ENCODE measurements at places on chromosomes 3 and 15.

DNA sequence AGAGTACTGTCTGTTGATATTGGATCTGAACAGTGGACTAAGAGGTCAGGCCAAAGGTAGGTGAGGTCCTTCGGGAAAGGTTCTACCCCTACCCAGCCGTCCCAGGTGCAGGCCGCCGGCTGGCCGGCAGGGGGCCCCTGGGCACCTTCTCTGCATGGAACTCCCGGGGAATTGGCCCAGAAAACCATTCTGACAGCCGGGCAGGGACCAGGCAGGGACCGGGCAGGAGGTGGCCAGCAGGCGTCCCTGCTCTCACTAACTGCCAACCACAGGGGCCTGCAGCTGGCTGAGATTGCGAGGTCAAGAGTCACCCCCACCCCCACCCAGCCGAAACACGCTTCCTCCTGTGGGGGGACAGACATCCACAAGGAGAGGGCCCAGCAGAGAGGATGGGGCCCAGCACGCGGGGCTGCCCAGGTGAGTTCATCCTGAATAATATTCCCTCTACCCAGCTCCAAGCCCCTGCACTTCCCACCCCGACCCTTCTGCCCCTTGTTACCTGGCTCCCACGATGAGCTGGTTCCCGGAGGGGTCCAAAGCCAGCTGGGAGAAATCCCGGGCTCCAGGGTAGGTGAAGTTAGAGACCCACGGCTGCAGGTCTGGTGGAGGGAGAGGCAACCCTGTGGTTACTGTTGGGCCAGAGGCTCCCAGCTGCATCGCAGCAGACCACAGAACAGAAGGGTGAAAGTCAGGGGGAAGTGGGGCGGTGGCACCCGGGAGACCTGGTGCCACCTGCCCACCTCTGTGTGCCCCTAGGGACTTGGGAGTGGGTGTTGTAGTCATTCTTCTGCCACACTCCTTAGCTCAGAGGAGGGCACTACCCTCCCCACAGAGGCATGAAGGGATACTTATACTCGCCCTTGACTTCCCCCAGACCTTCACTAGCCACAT is 84.4 kb downstream of the SEMA5B start:
- no peak for DNase-seq

- no peak for DNase-seq
These were observed 7.4 kb downstream of the HMCES start for GRCh38 chr3:129286081-129286480.

DNA sequence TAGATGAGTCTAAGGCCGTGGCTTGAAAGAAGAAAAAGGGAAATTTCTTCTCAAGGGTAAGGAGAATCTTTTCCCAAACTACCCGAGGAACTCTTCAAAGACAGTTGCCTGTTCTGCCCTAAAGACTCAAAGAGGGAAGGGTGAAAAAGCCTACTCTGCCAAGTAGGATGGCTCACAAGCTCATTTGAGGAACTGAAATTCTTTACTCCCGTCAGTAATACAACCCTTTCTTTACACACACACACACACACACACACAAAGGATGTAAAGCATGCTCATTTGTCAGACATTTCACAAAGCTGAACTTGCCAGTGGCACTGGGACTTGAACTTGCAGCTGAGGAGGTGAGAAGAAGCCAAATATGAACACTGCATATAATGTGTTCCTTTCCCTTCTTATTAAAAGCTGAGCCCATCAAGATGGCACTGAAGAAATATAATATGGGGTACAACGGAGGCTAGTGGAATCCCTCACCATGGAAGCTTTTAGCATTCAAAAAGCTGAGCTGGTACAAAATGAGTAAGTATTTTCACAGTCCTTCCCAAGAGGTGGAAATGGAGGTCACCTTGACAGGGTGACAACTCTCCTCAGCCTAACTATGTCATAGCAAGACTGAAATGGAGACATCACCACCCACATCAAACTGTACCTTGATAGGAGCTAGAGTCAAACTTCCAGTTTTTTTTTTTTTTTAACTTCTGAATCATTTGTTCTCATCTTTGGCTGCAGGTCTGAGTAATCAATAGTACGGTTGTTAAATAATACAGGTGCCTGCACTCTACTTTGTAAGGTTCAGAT is 57.6 kb downstream of the TAFA4 start:
- no peak for DNase-seq

DNA sequence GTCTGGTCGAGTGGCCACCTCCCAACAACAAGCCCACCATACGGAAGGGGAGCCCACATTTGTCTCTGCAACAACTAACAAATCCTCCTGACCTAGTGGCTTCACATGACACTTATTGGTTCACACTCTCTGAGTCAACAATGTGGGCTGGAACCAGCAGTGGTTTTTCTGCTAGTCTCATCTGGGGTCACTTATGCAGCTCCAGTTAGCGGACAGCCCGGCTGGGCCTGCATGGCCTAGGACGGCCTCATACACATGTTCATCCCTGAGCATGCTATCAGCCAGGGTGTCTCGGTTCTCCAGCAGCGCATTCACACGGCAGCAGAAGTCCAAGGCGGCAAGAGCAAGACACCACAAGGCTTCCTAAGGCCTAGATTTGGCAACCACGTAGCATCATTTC is 281.7 kb downstream of the XXYLT1 start:
- no peak for DNase-seq

GRCh38 chr3:162217647-162218046 is 721.0 kb downstream of the OTOL1 start:
- DNase-seq = no peak

DNA sequence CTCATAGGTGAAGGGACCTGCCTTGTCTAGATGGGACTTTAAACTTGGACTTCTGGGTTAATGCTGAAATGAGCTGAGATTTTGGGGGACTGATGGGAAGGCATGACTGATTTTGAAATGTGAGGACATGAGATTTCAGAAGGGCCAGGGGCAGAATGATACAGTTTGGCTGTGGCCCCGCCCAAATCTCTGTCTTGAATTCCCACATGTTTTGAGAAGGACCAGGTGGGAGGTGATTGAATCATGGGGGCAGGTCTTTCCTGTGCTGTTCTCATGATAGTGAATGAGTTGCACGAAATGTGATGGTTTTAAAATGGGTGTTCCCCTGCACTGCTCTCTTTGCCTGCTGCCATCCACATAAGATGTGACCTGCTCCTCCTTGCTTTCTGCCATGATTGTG is 42.8 kb downstream of the ILDR1 start:
- no peak for DNase-seq

- DNase-seq = no peak
These were observed 93.6 kb downstream of the TBC1D2B start for GRCh38 chr15:77983708-77984445.

DNA sequence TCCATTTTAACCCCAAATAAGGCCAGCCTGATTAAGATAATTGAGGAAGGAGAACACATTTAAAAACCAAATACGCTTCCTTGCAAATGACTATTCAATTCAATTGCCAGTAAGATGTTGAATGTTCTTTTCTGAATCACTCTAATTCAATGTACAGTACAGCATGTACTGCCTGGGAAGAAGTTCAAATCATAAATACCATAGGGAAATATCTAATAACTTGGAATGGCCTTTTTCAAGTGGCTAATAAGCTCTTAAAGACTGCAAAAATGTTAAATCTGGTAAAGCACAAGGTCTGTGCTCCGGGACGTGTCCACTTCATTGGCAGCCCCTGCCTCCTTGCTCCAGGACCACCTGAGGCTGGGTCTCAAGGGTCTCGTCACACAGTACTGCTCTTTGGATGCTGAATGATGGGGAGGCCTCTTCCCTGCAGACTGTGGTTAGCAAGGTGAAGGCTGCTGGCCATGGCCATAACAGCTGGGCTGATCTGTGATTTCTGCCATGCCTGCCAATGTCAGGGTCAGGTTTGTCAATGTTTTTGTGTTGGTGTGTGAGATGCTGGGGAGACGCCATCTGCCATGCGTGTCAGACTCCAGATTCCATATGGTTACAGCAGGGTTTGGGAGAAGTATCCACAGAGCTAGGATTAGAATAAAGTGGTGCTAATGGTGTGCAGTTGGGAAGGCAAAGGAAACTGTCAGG is 300.5 kb downstream of the ADAMTS17 start:
- no peak for DNase-seq

GRCh38 chr3:161793194-161793930 is 296.8 kb downstream of the OTOL1 start:
- DNase-seq = no peak

GRCh38 chr3:16374047-16374934 is 109.3 kb downstream of the OXNAD1 start:
- no peak for DNase-seq

DNA sequence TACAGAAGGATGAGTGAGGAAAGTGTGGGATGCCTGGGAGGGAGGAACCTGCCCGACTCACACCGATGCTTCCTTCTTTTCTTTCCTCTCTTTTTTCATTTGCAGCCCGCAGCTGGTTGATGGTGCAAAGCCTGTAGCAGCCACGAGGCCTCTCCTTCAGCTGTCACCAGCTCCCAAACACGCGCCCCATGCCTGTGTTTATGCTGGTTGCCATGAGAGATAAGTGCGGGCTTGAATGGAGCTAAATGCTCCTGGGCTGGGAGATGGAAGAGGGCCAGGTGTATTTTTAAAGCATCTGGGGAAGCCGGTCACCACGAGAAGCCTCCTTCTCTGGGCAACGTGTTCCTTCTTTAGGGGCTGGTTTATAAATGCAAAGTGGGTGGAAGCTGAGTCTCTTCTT is 9.3 kb downstream of the COLQ start:
- DNase-seq = no peak

DNA sequence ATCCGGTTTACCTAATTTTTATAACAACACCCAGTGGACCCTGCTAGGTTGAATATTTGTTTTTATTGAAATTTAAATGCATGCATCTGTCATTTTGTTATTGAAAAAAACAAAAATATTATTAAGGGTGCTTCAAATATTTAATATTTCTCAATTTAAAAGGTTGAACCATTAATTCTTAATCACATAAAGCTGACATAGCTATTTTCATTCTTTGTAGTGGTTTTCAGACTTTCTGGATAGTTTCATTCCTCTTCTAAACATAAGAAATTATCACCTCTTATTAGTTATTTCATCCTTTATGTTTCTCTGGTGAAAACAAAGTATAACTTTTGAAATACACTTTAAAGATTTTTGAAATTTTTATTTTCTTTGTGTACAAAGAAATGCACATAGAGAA is 369.9 kb upstream of the PLSCR5 start:
- DNase-seq = no peak

DNA sequence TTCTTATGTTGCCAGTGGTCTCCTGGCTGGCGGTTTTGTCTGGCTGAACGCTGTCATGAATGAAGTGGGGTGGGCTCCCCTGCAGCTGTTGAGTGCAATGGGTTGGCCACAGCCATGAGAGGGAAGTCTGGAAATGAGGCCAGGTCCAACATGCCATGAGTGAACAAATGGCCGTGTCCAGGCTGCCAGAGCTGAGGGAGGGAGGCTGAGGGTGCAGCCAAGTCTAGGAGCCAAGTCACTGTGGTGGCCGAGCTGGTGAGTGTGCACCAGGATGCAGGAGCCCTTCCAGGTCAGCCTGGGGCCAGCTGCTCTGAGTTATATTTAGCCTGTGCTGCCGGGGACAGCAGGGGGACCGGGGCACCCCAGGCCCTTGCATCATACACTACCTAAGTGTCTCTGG is 24.7 kb upstream of the PRR23E start:
- no peak for DNase-seq

DNA sequence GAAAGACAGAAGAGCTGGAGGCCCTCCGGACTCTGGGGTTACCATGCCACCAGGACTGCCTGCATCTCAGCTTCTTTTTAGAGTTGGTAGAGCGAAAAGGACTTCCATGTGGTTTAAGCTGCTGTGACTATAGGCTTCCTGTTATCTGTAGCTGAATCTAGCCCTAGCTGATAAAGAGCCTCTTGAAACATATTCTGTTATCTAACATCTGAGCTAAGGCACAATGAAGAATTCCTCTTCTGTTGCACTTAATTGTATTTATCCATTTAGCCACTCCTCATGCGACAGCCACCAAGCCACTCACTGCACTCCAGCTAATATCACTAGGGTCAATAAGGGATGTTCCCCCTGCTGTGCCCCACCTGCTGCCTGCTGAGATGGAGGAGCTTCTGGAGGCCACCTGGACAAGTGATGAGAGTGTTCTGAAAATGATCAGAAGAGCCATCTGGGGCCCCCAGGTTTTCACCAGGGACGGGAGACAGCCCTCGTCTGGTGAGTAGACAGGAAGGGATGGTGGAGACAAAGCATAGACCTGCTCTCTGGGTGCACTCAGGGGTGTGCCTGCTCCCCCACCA is 94.6 kb upstream of the PLXNA1 start:
- no peak for DNase-seq

DNA sequence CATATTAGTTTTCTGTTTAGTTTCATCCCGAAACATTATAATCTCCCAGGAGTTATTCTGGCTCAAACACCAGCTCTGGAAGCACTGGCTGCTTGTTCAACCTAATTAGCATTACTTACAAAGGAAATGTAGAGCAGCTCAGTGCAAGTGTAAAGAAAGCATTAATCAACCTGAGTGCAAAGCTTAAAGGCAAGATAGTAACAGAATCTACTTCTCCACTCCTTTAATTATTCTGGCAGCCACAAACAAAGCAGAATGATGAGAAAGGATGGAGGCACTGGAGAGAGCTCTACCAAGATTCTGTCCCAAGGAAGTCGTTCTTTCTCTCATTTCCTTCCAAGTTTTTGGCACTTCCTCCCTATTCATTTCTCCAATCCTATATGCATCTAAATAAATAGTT is 1384.0 kb downstream of the ZPLD1 start:
- DNase-seq = no peak

GRCh38 chr3:62238431-62238830 is 134.9 kb downstream of the FEZF2 start:
- no peak for DNase-seq

GRCh38 chr3:135994708-135995337 is 29.3 kb downstream of the PPP2R3A start:
- no peak for DNase-seq

DNA sequence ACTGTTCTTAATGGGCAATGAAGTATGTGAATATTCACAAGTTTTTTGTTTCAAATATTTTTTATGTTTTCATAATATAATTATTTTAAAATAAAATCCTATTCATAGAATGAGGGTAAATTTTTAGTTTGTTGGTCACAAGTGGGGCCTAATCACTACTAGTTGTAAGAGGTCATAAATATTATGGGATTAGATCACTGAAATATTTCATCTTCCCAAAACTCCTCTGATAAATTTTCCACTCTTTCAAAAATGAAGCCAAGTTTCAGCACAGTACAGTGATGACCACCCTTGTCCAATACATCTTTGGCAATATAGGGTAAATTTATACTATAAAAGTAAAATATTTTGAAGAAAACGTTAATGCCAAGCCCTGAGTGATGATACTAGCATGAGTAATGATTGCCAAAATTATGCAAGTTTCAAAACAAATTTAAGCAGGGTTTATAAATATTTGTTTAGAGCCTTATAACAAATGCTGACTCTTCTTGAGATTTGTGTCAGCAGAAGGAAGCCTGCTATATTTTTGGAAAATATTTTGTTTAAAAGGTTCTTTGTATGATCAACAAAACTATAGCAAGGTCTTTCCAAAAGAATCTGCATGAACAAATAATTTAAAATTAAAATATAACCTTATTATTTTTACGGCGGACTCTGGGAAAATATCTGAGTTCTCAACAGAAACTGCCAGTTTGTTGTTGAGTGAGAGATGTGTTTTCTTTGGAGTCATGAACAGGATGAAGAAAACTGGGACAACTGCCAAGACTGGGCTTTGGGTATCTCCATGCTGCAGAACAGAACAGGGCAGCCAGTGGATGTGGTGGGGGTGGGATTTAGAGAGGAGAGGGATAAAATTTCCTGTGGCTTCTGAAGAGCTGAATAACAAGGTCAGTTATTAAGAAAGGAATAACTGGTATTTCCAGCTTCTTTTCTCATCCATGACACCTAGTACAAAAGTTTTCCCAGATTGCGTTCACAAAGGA is 17.9 kb upstream of the TM4SF1 start:
- no peak for DNase-seq

GRCh38 chr15:80834402-80834801 is 55.2 kb downstream of the CEMIP start:
- DNase-seq = no peak

GRCh38 chr3:159253860-159254259 is 452.0 kb downstream of the MFSD1 start:
- no peak for DNase-seq
